AG04450 (cell line): ENCODE measurements at places on chromosomes 5 and 9.

DNA sequence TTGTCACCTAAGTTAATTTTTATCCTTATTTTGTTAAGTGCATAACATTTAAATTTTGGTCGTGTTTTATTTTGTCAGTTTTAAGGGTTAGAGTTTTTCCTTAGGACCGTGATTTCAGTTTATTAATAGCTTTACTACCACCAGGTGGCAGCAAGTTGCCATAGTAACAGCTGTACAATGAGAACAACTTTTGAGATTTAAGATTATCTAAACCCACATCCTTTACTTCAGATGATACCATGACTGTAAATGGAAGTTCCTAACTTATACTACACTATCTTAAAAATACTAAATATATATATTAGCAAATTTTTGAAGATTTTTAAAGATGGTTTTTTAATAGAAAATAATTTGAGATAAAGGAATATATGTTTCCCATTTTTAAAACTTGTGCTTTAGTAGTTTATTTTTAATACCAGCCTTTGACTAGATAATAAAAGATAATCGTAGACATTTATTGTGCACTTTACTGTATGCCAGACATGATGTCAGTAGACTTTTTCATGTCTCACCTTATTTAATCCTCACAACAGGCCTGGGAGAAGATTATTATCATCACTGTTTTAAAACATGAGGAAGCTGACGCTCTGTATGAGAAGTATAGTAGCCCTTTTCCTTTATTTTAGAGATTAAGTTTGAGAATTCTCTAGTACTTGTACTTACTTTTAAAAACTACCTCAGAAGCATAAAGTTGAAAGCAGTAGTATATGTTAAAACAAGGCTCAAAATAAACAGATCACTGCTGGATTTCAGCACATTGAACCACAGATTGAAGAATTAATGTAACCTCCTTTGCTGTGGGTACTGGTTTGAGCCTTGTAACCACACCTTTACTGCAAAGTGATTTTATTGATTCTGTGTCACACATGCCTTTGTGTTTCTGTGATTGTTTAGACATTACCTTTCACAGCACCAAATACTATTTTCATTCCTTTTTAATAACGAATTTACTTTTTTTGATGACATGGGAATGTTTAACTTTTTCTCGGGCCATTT, 27.5 kb downstream of the SREK1 start:
- no peak for DNase-seq

- no peak for DNase-seq
These were observed 1.1 kb downstream of the HEXB start for GRCh38 chr5:74685979-74686631.

GRCh38 chr5:122816756-122817155, 28.7 kb upstream of the SNX24 start:
- no peak for DNase-seq

- no peak for DNase-seq
These were observed 2.6 kb downstream of the EXOC3 start for GRCh38 chr5:445591-445990.

DNA sequence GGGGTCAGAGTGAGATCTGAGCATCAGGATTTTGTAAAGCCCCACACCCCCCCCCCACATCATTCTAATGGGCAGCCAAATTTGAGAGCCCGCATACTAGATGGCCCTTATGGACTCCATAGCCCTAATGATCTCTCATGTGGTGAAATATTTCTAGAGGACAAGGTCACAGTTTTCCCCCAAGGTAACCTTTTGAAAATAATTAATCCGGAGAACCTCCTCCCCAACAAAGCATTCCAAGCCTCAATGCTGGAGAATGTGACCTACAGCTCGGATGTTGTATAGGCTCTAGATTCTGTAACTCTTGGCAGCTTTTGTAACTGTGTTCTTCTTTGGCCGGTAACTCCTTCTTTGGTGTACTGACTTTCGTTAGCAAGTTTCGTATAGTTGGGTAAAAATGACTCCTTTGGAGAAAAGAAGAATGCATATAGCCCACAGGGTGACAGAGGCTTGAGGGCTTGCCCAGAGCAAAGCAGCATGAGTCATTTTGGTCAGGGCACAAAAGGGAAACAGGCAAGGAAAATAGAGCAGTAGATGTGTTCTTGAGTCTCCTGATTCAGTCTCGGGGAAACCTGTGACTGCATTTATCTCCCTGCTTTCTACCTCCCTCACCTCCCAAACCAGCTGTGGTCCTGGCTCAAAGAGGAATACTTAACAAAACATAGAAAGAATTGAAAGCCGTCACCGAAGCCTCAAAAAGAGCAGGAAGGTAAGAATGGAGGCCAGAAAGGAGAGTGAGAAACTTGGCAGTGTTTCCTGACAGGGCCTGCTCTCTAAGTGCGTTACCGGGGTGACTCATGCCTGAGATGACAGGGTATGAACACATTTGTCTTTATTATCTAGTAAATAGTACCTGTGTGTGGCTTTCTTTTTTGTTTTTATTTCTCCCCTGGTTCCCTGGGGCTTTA, 6.6 kb upstream of the XPA start:
- DNase-seq, result no peak

DNA sequence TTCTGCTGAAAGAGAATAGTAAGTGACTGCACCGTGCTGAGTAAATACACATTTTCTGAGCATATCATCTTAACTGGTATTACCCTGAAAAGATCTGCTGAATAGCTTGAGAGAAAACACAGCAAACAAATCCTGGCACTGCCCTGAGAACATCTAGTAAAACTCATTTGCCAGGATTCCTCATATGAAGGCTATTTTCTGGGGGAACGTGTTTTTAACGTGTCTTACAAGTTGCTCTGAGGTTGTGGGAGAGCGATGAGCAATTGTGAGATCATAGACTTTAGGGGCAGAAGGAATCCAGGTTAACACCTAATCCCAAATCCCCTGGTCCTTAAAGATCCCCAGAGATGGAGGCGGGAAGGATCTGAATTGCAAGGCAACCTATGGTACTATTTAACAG, 331.9 kb upstream of the RFX3 start:
- no peak for DNase-seq

- no peak for DNase-seq
These were observed 84.7 kb upstream of the TNFSF8 start for GRCh38 chr9:115015018-115015635.

- DNase-seq, result no peak
These were observed 8.3 kb upstream of the ERGIC1 start for GRCh38 chr5:172825610-172826204.

GRCh38 chr5:21152611-21153010, 1164.6 kb upstream of the CDH18 start:
- no peak for DNase-seq

DNA sequence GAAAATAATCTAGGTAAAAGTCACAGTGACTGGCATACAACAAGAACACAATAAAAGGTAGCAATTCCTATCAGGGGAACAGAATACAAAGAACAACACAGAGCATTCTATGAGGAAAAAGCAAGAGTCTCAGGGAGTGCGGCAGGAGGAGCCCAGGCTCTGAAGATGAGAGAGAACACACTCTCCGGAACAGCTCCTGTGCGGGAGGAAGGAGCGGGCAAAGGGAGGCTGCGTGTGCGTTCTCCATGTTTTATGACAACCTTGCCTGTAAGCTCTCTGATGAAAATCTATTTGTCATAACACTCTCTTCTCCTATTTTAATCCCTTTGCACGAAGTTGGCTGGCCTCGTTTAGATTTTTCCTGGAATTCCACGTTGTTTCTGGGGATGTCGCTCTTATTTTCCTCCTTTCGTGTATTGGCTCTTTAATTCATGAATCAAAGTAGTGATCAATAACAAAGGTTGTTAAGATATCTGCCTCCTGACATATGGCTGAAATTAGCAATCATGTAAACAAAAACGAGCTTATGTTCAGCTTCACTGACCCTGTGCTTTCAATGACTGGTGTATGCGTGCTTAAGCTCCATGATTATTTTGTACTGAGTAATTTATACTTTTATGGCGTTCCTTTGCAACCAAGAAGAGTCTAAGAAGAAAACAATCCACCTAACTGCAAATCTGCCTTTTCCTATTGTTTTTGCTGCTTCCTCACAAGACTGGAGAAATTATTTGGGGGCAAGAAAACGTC, 109.5 kb downstream of the MYO10 start:
- DNase-seq, result no peak

- no peak for DNase-seq
These were observed 27.5 kb downstream of the FNIP1 start for GRCh38 chr5:131769336-131769735.

GRCh38 chr5:74598731-74599130, 41.8 kb downstream of the ENC1 start:
- peak; percentile 29 for DNase-seq

DNA sequence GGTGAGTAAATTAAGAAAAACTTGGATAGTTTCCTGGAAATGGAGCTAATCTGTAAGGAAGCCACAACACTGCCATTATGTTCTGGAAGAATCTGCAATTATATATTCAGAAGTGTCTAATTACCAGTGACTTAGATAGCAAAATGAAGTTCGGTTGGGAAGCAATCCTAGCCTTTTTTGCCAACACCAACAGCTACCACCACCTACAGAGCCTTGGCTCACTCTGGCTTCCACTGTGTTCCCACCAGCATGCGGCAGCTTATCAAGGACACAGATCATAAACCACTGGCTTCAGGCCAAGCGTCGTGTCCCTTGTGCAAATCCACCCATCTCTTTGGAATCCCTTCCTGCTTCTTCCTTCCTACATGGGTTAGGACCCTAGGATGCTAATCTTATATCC, 118.0 kb upstream of the PCA3 start:
- no peak for DNase-seq

GRCh38 chr9:115378758-115379157, 260.8 kb upstream of the TNC start:
- DNase-seq, result no peak

DNA sequence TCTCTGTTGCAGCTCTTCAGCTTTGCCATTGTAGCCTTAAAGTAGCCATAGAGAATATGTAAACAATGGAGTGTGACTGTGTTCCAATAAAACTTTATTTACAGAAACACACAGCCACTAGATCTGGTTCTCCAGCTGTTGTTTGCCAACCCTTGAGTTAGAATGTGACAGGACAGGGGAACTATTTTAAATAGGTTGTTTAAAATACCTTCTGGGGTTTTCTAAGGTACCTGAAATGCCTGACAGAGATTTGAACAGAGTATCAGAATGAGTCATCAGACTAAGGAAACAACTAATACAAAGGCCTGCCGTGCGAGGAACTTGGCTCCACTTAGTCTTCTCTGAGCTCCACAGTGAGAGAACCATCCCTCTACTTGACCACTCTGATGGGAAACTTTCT, 85.4 kb downstream of the HSD17B4 start:
- no peak for DNase-seq

GRCh38 chr5:131634666-131634995, 398 bp downstream of the RAPGEF6 start:
- no peak for DNase-seq

DNA sequence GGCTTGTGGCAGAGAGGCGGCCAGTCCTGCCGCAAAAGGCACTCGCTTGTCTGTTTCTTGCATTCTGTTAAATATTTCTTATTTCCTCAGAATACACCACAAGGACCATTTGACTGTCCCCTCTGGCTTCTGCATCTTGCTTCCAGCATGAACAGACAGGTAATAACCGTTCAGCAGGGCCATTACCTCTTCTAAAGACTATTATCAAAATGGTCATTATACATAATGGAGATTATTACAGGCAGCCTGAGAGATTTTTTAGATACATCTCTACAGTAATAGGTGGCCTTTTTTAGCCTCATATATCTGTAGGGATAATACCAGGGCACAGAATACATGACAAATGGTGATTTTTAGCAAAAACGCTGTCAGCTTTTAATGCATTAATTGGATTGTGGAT, 382.0 kb downstream of the PSAT1 start:
- DNase-seq, result no peak

DNA sequence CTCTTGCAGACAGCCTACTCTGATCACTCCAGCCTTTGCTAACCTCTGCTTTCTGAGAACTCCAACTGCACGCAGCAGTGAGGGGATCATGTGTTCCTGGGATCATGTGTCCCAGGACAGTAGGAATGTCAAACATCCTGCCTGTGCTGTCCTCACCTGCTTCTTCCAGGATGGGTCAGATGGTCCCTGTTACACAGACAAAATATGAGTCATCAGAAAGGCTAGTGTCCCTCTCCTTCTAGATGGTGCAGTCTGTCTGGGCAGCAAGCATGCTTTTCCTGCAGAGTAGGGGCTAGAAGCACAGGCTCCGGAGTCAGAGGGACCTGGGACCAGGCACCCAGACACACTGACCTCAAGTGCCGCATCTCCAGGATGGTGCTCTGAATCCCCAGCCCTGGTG, 20.1 kb upstream of the SLC25A48 start:
- DNase-seq, result no peak

DNA sequence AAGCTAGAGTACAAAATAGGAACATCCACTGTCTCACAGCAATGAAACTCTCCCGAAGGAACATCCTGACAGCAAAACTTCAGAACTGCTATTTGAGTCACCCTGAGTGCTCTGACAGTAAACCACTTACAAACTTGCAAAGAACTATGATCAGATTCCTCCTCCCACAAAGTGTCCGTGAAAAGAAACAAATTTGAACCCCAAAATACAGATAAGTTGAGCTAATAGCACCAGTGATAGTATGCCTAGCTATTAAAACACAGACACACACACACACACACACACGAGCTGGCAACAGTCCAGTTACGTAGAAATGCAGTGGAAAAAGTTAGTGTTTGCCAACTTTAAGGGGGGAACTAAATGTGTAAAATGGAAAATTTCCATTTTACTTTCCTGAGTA, 3.1 kb upstream of the GLIS3 start:
- DNase-seq, result no peak

DNA sequence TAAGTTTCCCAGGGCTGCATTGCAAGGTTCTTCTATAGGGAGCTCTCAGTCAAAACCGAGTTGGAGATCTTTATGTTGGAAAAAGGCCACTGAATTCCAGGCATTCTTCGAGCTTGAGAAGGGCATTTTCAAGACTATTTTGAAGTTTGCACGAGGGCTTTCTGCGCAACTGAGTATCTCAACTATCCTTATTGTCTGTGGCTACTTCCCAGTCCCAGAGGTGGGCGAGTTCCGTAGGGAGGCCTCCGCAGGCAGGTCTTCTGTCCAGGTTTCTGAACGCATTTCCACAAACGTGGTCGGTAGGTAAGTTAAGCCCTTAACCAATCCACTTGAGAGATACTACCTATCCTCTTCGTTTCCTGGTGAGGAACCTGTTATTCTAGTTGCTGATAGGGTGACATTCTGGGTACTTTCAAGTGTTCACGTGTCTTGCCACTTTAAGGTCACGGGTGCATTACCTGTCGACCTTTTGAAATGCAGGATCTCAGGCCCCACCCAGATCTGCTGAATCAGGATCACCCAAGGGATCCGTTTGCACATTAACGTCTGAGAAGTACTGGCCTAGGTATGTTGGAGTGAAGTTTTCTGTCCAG, 51.4 kb upstream of the TJP2 start:
- DNase-seq, result peak; percentile 63

- peak; percentile 65 for DNase-seq
These were observed at the start of gene UBE2R2 for GRCh38 chr9:33816327-33817252. Gene UBE2R2, plus strand, starts transcription at chr9:33817160. Its CDS starts 598 bp downstream, at chr9:33817758.

DNA sequence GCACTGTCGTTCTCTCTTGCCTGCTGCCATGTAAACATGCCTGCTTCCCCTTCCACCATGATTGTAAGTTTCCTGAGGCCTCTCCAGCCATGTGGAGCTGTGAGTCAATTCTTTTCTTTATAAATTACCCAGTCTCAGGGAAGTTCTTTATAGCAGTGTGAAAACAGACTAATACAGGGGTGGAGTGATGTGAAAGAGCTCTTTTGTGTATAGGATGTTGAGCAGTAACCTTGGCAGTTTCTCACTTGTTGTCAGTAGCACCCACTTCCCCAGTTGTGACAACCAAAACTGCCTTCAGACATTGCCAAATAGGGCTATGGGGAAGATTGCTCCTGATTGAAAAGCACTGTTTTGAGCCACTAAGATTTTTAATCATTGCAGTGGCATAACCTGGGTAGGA, 552.2 kb upstream of the ZNF462 start:
- no peak for DNase-seq
